ENCODE measurements at places on chromosomes 1 and 21.
A peak's percentile ranks its signal among the peaks of the same experiment; 100 is the strongest.

DNA sequence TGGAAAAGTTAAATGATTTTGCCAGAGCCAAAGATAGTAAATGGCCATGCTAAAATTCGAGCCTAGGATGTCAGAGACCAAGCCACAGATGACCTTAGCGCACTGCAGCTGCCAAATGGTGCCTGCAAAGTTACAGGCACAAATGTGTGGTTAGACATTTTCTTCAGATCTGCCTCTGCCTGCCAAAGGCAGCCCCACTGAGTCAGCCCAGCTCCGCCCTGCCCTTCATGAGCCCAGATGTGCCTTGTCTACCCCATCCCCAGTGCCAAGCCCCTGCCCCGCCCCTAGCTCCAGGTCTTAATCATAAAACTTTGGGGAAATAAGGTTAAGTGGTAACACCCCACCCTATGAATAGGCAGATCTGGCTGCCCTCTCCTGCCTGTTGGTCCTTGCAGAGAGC lies 105.9 kb downstream of the DTL start:
- H3K4me3 ChIP-seq: no peak overlapping the region
- H3K36me3 ChIP-seq: no peaks in the 10 kb centered on the region
- H3K27ac ChIP-seq: no peak overlapping the region

- H3K27me3 ChIP-seq: no peaks in the 10 kb centered on the region
- no peaks in the 10 kb centered on the region for H3K36me3 ChIP-seq
- no peak overlapping the region for H3K27ac ChIP-seq
- H3K4me3 ChIP-seq: no peak overlapping the region
- H3K4me1 ChIP-seq: no peaks in the 10 kb centered on the region
Observed at GRCh38 chr1:59468828-59469428, 172.0 kb downstream of the FGGY start.

- DNase-seq: no peak
- peaks cover 6% of the 10 kb centered on the region for H3K36me3 ChIP-seq
- peaks cover 37% of the 10 kb centered on the region for H3K4me1 ChIP-seq
- H3K4me3 ChIP-seq: peak overlapping the region; percentile 70
Observed at GRCh38 chr1:163068716-163069115, 445 bp upstream of the RGS4 start.

GRCh38 chr1:80153762-80154161 lies 1147.2 kb upstream of the ADGRL4 start:
- H3K27ac ChIP-seq: no peak overlapping the region
- DNase-seq: no peak
- no peaks in the 10 kb centered on the region for H3K36me3 ChIP-seq
- no peaks in the 10 kb centered on the region for H3K27me3 ChIP-seq
- H3K4me1 ChIP-seq: no peaks in the 10 kb centered on the region

GRCh38 chr1:161089251-161089924 lies at the start of gene NECTIN4:
NECTIN4 (minus strand) TSS chr1:161089558; CDS start chr1:161089296, 262 bp downstream.
- no peak for DNase-seq
- H3K4me3 ChIP-seq: no peak within 1 kb of the TSS
- H3K4me1 ChIP-seq: no peaks in the 10 kb centered on the region
- no peaks in the 10 kb centered on the region for H3K27me3 ChIP-seq

DNA sequence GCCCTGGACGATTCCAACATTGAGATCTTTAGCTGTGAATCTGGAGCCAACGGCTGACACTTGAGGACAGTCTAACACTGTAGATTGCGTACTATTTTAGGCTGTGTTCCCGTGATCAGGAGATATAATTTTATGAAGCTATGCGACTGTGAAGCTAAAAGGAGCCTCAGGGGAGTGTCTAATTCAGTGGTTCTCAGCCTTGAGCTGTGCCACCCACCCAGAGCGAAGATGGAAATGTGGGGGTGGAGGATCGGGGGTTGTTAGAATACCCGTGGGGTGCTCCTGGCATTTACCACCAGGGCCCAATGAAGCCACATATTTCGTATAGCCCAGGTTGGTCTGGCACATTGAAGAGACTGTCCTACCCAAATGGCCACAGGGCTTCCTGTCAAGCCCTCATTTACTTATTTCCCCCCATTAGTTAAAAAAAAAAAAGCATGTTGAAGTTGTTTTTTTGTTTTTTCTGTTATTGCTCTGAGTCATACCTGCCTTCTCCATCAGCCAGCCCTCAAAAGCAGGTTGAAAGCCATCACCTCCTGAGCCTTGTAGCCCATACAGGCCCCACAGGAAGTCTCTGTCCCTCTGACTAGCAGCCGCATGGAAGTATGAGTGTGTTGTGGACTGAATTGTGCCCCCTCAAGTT lies 141.7 kb downstream of the GALNT2 start:
- H3K36me3 ChIP-seq: no peaks in the 10 kb centered on the region
- DNase-seq: no peak
- no peaks in the 10 kb centered on the region for H3K27me3 ChIP-seq
- no peak overlapping the region for H3K4me3 ChIP-seq

GRCh38 chr1:180424848-180425457 lies 77.4 kb downstream of the ACBD6 start:
- no peak overlapping the region for H3K4me3 ChIP-seq
- no peaks in the 10 kb centered on the region for H3K4me1 ChIP-seq
- H3K27me3 ChIP-seq: no peaks in the 10 kb centered on the region

DNA sequence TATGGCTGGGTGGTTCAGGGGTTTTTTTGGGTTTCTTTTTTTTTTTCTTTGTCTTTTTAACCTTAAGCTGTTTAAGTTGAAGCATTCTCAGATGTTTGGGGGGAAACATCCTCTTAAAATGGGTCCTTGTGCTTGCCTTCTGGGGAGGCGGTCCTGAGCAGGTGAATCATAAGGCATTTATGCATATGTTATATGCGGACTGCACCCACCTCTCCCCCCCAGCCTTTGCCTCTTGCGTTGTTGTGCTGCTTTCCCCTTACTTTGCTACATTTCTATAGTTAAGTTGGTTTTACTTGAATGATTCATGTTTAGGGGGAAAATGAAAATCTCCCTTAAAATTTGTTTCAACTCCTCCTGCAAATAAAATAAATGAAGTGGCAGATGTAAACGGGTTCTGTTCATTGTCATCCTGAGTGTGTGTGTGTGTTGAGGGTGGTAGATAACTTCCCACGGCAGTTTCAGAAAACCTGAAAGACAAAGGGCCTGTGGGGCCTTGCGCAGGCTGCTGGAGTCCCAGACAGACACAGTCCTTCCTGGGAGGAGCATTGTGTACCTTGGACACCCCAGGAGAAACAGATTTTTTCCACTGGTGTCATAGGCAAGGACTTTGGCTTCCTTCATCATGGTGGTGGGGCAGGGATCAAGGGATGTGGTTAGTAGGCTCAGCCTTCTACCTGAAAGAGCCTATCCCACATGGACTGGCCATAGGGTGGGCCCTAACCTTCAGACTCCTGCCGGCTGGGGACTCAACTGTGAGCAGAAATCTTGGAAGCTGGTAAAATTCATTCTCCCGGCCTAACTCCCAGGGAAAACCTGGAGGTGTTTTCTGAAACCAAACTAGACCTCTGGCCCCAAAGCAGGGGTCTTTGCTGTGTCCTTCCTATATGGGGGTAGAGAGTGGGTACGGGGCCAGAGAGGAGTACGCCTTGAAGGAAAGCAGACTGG lies 926 bp upstream of the SH3D21 start:
- peaks cover 34% of the 10 kb centered on the region for H3K36me3 ChIP-seq
- H3K4me1 ChIP-seq: peaks cover 20% of the 10 kb centered on the region
- peak overlapping the region; percentile 6 for H3K27ac ChIP-seq
- H3K27me3 ChIP-seq: no peaks in the 10 kb centered on the region

DNA sequence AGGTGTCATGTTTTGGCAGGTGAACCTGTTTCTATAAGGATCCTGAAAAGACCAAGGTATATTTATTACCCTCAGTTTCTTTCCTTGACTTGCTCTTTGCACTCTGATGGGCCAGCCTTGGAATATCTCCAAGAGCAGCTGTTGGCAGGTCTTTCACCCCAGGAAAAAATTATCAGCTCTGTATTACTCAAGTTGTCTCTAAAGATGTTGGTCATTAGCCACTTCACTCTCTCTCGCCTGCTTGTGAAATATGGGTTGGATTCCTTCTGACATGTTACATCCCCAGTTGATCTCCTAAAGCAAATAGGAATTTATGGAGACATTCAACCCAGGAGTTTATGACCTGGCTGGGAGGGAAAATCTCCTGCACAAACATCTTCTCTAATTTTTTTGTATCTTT lies 85.9 kb downstream of the KCNJ15 start:
- peaks cover 61% of the 10 kb centered on the region for H3K4me1 ChIP-seq
- DNase-seq: no peak
- H3K36me3 ChIP-seq: no peaks in the 10 kb centered on the region
- H3K27me3 ChIP-seq: no peaks in the 10 kb centered on the region

DNA sequence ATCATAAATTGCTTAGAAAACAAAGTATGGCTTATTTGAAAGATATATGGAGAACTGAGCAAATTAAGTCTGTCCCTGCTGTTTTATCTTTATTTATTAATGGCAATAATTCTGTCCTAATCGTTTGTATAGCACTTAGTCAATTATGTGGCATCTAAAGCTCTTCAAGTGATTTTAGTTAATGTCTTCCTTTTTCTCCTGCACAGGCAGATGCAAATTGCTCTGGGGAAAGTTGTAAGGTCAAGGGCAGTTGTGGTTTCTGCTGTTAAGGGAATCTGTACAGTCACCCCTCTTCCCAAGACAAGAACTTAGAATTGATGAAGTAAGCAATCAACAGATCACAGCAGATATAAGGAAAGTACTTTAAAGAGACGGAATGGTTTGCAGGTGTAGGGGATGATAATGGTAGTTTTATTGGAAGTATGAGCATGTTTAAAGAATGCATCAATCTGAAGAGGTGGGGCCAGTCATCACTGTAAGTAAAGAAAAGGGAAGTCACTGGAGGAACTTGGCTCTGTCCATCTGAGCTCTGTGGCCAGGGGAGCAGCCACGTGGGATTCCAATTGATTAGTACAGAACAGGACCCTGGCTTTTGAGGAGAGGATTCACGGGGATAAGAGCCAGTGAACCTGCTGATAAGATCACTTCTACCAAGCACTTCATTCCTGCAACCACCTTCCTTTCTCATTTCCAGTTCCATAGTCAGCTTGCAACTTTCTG lies 116.0 kb upstream of the KCNJ6 start:
- no peak for DNase-seq
- H3K4me1 ChIP-seq: no peaks in the 10 kb centered on the region
- H3K36me3 ChIP-seq: no peaks in the 10 kb centered on the region
- no peak overlapping the region for H3K27ac ChIP-seq

GRCh38 chr1:37691497-37692077 lies 729 bp upstream of the CDCA8 start:
- H3K27ac ChIP-seq: peak overlapping the region; percentile 87
- no peaks in the 10 kb centered on the region for H3K36me3 ChIP-seq
- H3K4me3 ChIP-seq: peak overlapping the region; percentile 96
- no peaks in the 10 kb centered on the region for H3K27me3 ChIP-seq
- no peak for DNase-seq

DNA sequence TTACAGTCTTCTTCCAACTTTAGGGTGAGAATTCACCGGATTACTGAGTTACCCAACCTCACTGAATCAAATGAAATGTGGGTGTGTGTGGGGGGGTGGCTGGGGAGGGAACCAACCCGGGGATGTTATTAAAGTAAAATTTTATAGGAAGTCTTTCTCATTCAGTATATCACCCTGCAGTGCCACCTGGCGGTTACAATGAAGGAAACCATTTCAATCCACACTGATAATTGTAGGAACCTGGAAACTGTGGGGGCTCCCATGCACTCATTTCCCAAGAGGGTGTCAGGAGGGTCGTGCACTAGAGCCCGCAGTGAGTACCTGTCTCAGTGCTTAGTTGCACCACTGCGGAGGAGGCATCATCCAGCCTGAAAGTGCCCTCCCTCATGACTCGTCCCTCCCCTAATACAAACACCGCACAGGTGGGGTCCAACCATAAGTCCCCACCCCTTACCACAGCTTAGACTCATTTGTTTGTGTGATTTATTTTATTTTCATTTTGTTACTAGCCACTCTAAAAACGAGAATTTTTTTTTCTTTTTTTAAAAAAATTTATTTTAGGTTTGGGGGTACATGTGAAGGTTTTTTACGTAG lies 29.1 kb upstream of the IGSF5 start:
- no peak for DNase-seq
- no peak overlapping the region for H3K27ac ChIP-seq
- H3K36me3 ChIP-seq: no peaks in the 10 kb centered on the region
- H3K4me3 ChIP-seq: no peak overlapping the region

DNA sequence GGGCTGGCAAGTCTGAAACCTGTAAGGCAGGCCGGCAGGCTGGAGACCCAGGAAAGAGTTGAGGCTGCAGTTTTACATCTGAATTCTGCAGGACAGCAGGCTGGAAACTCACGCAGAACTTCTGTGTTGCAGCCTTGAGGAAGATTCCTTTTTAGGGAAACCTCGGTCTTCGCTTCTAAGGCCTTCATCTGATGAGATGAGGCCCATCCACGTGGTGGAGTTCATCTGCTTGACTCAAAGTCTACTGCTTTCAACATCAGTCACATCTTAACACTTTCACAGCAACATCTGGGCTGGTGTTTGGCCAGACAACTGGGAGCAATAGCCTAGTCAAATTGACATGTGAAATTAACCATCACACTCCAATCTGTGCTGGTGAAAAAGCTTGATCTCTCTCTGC lies 57.1 kb downstream of the EVA1C start:
- H3K4me1 ChIP-seq: peaks cover 5% of the 10 kb centered on the region
- no peaks in the 10 kb centered on the region for H3K27me3 ChIP-seq
- no peak overlapping the region for H3K27ac ChIP-seq
- DNase-seq: no peak

- no peaks in the 10 kb centered on the region for H3K27me3 ChIP-seq
- H3K36me3 ChIP-seq: no peaks in the 10 kb centered on the region
- DNase-seq: no peak
Observed at GRCh38 chr1:197422993-197423392, 154.9 kb downstream of the CRB1 start.

DNA sequence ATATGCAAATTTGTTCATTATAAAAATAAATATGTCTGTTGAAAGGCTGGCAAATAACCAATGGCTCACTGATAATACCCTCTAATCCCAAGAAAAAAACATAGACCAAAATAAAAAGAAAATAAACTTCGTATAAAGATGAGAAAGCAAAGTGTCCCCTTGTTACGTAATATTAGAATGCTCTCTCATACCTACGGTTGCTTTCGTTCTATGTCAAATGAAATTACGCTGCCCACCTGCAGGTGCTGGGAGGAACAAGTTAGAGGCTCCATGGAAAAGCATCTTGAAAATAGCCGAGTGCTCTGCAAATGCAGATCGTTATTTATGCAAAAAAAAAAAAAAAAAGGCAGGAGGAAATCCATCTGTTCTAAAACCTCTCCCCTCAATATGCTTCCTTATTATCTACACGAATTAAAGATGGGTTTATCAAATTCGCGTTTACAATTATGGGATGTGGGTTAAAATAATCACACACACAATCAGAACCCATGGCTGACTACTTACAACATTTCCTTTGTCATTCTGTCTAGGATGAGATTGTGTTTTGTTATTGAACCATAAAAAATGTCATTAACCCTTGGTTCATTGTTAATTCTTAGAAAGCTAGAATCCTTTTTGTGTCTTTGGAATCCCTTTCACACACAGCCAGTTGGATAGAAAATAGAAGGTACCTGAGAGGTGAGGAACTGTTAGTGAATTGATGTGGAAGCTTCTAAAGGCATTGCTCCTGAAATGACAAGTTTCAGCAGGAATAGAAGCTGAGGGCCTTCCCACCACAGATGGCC lies 268.6 kb downstream of the SETD4 start:
- H3K36me3 ChIP-seq: no peaks in the 10 kb centered on the region
- H3K27ac ChIP-seq: no peak overlapping the region
- no peak overlapping the region for H3K4me3 ChIP-seq
- DNase-seq: no peak
- no peaks in the 10 kb centered on the region for H3K4me1 ChIP-seq
